Fibroblast of lung (primary cell): ENCODE measurements at places on chromosomes 4 and X.

- peaks cover 6% of the 10 kb centered on the region for H3K4me1 ChIP-seq
- no peaks in the 10 kb centered on the region for H3K27me3 ChIP-seq
- no peak overlapping the region for H3K4me3 ChIP-seq
- H3K36me3 ChIP-seq = no peaks in the 10 kb centered on the region
- no peak overlapping the region for H3K27ac ChIP-seq
Observed at GRCh38 chrX:43702079-43702524, 46.0 kb downstream of the MAOA start.

DNA sequence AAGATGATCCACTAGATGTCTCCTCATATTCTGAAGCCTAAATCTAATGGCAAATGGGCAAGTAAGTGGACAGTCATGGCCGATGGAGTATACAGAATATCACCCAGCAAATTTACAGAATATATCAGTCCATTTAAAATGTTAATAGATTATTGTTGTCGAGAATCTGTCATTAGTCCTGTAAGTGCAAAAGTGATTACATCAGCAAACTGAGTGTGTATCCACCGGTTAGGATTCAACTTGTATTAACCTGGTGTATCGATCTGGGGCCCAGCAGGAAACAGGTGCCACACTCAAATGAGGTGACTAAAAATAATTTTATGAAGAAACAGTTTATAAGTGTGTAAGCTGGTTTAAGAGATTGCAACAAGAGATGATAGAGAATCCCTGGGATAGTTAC is 367.9 kb upstream of the FAM47C start:
- no peaks in the 10 kb centered on the region for H3K27me3 ChIP-seq
- H3K27ac ChIP-seq = no peak overlapping the region
- DNase-seq = no peak
- no peaks in the 10 kb centered on the region for H3K36me3 ChIP-seq
- H3K4me3 ChIP-seq = no peak overlapping the region

- H3K27me3 ChIP-seq = no peaks in the 10 kb centered on the region
- H3K36me3 ChIP-seq = no peaks in the 10 kb centered on the region
- no peak overlapping the region for H3K27ac ChIP-seq
- H3K4me1 ChIP-seq = peaks cover 4% of the 10 kb centered on the region
- DNase-seq = peak; percentile 39
Observed at GRCh38 chrX:150772150-150772970, 79.2 kb downstream of the MTMR1 start.

DNA sequence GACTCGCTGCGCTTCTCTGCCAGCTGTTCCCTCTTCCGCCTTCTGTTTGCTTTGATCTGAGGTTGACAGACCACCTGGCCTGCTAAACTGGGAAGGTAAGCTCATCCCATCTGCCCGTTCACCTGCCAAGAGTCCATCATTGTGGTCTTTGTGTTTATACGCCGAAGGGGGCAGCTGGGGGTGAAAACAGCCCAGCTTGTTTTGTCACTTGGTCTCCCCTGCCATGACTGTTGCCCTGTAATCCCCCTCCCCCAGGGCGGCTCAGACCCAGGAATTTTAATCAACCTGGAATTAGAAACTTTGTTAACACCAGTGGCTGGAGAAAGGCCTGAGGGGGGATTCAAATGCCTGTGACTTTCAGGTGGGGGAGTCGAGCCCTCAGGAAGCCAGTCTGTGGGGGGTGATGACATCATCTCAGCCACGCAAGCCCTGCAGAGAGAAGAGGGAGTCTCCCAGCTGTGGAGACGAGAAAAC is 333.3 kb downstream of the BCOR start:
- H3K36me3 ChIP-seq = no peaks in the 10 kb centered on the region
- no peak overlapping the region for H3K4me3 ChIP-seq
- H3K27ac ChIP-seq = no peak overlapping the region
- peak; percentile 42 for DNase-seq
- H3K27me3 ChIP-seq = no peaks in the 10 kb centered on the region

DNA sequence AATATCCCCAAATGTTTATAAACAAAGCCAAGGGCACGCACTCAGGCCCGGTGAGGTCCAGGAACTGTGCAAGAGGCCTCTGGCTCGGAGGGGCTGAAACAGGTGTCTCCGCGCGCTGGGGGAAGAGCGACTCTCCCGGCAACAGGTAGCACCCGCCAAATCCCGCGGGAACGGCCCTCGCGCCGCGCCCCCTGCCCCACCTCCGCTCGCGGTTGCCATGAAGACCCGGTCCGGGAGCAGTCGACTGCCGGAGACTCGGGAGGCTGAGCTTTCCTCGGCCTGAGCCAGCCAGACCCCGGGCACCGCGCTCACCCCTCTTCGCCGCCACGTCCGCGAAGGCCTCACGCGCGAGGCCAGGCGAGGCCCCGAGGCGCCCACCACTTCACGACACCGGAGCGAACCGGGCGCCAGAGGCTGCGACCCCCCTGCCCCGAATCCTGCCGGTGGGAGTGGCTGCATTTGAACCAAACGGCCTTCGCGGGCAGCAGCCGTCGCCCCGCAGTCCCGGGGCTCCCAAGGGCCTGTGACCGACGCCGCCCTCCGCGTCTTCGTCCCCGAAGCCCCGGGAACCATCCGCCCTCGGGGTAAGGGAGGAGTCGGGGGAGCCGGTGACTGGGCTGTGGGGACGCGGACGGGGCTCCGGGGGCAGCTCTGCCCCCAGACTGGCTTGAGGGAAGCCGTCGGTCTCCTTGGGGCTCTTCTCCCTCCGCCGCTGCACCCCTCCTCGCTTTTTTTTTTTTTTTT is at the start of gene NSUN7:
Gene NSUN7 (plus strand): TSS at position 239 of the 744 bp plus-strand sequence. CDS start 739 bp downstream, outside the sequence.
- H3K27me3 ChIP-seq = peaks cover 29% of the 10 kb centered on the region
- DNase-seq = peak; percentile 61
- H3K36me3 ChIP-seq = no peaks in the 10 kb centered on the region
- H3K4me1 ChIP-seq = no peaks in the 10 kb centered on the region
- H3K27ac ChIP-seq = no peak within 1 kb of the TSS
